ENCODE measurements at places on chromosomes 7 and 10.

- no peak for DNase-seq
These were observed 231.8 kb downstream of the AHR start for GRCh38 chr7:17530244-17530643.

- DNase-seq = no peak
These were observed 265.1 kb downstream of the CCSER2 start for GRCh38 chr10:84593506-84593905.

DNA sequence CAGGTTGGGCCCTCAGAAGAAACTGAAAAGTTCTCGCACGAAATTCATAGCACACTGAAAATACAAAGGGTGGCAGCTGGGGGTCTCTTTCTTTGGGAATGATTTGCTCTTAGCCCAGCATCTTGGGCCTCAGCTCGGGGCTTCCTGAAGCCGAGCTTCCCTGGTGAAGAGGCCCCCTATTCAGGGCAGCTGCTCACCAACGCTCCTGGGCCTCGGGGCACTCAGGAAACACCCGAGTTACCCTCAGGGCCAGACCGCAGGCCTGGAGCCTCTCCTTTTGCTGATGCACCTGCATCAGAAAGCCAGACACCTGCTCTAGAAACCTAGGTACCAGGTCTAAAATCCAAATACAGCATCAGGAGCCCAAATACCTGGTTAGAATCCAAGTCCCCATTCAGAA, 85.5 kb downstream of the PTPRE start:
- no peak for DNase-seq

GRCh38 chr7:149870701-149871483, 2.9 kb upstream of the ATP6V0E2 start:
- DNase-seq = no peak

DNA sequence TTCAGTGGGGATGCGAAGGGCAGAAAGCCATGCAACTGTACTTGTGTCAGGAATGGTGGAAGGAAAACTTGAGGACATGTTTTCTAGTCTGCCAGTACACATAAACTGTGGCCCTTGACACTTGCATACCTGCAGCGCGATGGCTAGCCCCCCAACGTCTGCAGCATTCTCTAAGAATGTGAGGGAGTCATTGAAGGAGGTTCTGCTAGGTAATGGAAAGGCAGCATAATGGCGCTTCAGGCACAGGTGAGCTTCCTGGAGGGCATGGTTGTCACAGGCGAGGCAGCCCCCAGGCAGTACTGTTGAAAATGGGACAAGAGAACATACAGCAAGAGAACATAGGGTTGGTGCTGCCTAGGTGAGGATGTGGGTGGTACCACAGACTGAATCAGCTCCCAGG, 3.5 kb downstream of the LLCFC1 start:
- no peak for DNase-seq

DNA sequence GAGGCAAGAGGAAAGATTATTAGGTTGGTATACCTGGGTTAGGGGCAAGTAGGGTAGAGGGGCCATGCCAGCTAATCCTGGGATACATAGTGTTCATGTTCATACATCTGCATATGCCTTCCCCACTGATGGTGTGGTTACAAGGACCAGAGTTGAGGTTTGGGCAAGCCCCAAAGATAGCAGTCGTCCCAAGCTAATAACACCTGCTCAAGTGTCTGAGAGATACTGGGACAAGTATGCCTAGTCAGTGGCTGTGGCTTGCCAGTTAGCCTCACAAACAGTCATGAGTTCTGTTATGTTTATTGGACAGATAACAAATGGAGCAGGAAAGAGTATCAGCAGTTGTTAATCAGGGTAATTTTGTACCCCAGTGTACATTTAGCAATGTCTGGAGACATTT, 139.6 kb downstream of the ADAM22 start:
- DNase-seq = no peak
